ENCODE measurements at places on chromosomes 5 and 9.

GRCh38 chr9:137138722-137139467 lies at the start of gene GRIN1:
GRIN1 (plus strand) TSS chr9:137139154; CDS start chr9:137139487, 333 bp downstream.
- no peak for DNase-seq

- no peak for DNase-seq
Measured at GRCh38 chr5:159061834-159062474, 37.8 kb downstream of the EBF1 start.

- peak; percentile 19 for DNase-seq
Measured at GRCh38 chr9:135978642-135979546, 17.7 kb upstream of the UBAC1 start.

- DNase-seq, result no peak
Measured at GRCh38 chr5:140556438-140556837, 835 bp downstream of the SRA1 start.

GRCh38 chr5:612498-613424 lies 621 bp downstream of the CEP72 start:
- no peak for DNase-seq

DNA sequence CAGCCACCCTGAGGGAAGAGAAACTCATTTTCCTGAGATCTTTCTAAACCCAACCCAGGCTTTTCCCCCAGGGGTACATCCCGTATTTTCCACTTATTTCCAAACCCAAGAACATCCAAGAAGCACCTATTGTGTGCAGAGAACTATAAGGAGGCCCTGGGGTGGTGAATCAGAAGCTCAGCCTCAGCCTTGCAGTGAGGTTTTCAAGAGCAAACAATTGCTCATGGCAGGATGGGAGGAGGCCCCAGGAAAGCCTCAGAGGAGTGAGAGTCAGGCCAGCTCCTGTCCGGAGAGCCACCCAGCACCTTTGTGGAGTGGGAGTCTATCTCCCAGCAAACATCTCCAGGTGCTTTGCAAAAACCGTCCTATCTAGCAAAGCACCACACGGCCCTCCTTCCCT lies 19.2 kb downstream of the NIPAL4 start:
- DNase-seq, result no peak

GRCh38 chr5:158384535-158385481 lies 525.9 kb upstream of the CLINT1 start:
- DNase-seq, result no peak

- no peak for DNase-seq
Measured at GRCh38 chr9:91900055-91900796, 49.8 kb downstream of the ROR2 start.

GRCh38 chr5:107372723-107373450 lies 297.9 kb downstream of the EFNA5 start:
- no peak for DNase-seq

- no peak for DNase-seq
Measured at GRCh38 chr9:17130291-17130690, 4.5 kb upstream of the CNTLN start.

DNA sequence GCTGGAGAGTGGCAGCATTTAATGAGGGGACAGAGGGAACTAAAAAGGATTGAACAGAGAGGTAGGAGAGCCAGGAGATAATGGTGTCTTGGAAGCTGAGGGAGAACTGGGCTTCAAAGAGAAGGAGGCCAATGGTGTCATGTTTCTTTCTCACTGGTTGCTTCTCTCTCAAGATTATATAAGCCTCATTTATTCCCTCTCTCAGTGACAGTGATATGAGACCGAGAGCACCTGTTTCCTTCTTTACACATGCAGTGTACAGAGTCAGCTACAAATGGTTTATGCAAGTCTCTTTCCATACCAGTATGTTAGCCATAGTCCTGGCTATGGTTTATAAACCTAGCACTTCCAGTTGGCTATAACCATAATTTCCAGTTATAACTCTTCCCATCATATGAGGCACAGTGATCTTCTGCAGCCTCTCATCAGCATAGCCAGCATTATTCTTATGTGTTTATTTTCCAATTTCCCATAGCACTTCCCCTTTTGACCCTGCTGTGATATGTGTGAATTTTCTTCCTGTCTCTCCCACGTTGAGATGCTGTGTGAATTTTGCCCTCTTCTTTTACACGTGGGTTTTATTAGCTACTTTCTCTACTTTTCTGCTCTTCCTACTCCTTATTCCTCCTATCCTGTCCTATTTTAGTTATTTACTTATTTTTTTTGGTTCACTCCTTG lies 71.2 kb downstream of the UNC13B start:
- no peak for DNase-seq

- no peak for DNase-seq
Measured at GRCh38 chr5:61897251-61897650, 408.8 kb upstream of the KIF2A start.

Data from stimulated activated CD8-positive, alpha-beta memory T cell treated with anti-CD3 and anti-CD28 coated beads, Interleukin-7, amount 100 ng/mL, for 1 hour (primary cell).